GM04503 (cell line): ENCODE measurements at places on chromosomes 11 and 22.

DNA sequence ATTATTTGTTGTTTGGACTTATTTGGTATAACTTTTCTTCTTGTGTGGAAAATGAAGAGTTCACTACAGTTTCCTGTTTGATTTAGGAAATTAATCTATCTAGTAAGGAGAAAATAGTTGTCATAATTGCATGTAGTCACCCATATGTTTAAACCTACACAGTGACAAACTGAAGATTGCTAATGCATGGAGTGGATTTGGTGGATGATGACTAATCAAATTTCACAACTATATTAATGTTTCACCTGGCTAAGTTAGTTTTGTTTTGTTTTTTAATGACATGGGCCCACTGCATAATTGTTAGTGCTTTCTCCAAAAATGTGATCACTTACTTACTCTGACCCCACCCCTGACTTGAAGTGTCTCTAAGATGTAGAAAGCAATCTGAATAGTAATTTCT, 170.6 kb downstream of the DYNC2H1 start:
- no peak for DNase-seq

DNA sequence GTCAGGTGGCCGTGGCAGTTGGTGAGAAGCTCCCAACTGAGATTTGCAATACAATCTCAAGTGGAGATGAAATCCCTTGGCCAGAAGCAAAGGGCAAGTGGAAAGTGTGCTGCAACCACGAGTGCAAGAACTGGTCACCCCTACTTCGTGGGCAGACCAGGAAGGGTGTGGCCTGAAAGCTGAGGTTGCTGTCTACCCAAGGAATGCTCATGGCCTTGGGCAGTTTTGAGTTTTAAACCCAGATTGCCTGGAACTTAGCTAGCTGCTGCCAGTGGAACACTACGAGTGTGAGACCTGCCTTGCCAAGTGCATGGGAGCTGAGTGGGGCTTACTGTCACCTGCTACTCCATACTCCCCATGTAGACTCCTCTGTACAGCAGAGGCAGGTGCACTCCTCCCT, 113.3 kb upstream of the FAT3 start:
- DNase-seq = no peak

GRCh38 chr11:20962581-20962980, 293.2 kb downstream of the NELL1 start:
- DNase-seq = no peak

GRCh38 chr22:38467438-38467903, 425 bp upstream of the KDELR3 start:
- no peak for DNase-seq

DNA sequence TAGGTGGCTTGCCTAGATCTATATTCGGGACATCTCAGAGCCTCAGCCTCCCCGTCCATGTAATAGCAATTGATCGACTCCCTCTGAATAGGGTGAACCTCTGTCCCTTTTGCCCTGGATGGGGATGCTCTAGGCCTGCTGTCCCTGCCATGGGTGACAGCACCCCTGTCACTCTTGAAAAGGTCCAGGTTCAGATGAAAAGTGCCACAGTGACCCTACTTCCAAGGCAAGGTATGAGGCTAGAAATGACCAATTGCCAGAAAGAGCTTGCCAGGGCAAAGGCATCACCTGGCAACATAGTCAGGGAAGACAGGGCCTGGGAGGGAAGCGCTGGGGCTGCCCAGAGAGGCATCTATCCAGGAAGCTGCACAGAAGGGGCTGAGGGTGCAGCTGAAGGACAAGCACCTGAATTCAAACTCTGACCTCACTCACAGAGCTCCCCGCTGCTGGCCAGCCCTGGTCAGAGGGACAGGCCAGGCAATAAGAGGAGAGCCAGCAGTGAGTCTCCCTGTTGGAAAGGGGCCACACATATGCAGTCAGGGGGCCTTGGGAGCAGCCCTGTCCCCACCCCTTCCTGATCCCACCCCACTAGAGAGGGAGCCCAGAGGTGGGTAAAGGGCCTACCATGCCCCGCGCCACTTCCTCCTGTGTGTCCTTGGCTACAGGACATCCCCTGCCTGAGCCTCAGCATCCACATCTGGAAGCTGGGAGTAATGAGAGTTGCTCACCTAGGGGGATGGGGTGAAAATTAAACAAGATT, 9.0 kb upstream of the APOBEC3A start:
- no peak for DNase-seq

- no peak for DNase-seq
These were observed 29.8 kb downstream of the DUSP8 start for GRCh38 chr11:1542267-1542666.

- no peak for DNase-seq
These were observed 377 bp upstream of the NCF4 start for GRCh38 chr22:36860438-36860820.

- no peak for DNase-seq
These were observed 7.6 kb upstream of the FJX1 start for GRCh38 chr11:35610631-35611030.

DNA sequence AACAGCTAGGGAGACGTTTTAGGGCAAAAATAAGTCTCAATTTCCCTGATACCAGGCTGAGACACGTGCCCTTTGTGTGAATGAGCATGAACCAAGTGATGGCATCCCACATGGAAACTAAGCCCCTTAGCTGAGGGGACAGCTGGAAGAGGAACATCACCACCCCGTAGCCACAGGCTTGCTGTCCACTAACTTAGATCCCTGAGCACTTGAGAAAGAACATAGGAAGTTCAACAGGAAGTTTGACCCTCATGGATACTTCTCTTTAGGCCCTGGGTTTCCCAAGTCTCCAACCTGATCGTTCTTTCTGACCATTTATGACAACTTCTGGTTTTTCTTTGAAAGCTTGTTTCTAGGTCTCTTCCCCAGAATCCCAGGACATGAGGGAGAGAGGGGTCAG, 11.6 kb upstream of the CKAP5 start:
- DNase-seq = no peak

DNA sequence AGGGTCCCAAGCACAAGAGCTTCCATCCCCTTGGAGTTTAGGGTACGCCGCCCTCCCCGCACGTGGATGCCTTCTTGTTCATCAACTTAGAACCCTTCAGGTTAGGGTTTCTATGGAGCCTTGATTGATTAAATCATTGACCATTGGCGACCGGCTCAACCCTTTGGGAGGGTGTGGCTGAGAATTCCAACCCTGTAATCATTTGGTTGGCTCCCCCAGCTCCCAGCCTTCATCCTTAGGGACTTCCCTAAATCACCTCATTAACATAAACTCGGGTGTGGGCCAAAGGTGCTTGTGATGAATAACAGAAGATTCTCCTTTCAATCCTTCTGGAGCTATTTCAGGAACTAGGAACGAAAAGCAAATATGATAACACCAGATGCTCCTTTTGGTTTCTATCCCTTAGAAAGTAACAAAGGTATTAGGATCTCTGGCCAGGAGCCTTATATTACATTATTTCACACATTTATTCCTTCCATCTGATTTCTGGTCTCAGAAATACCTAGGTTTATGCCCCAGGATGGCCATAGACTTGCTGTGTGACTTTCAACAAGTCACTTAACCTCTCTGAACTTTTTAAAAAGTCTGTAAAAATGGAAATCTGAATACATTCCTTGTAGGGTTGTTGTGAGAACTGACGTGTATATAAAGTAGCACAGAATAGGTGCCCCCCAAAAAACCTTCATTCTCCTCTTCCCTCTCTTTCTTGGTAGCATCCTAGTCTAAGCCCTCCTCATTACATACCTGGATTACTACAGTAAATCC, 26.8 kb downstream of the MCHR1 start:
- DNase-seq = no peak

DNA sequence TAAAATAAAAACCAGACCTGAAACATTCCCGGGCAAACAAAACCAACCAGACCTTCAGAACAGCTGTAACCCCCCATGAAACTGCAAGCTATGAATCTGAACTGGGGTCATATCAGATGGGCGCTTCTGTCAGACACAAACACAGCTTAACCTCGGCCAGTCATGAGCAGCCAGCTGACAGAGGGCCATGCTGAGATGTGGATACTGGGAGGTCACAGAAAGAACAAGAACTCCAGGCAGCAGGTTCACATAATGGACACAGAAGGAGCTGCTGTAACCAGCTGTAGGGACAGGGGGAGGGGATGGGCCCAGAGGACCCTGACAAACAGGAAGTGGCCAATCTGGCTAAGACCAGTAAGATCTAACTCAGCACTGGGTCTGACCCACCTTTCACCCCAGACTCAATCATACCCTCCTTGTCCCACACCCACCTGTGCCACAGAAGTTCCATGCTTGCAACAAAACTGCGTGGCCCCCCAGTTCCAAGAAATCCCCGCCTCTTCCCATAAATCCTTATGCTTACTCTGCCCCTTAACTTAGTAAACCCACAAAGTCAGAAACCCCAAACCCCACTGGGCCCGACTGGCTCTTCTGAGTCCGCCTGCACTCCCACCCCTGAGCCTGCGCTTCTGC, 4.0 kb downstream of the APOL4 start:
- DNase-seq = no peak

DNA sequence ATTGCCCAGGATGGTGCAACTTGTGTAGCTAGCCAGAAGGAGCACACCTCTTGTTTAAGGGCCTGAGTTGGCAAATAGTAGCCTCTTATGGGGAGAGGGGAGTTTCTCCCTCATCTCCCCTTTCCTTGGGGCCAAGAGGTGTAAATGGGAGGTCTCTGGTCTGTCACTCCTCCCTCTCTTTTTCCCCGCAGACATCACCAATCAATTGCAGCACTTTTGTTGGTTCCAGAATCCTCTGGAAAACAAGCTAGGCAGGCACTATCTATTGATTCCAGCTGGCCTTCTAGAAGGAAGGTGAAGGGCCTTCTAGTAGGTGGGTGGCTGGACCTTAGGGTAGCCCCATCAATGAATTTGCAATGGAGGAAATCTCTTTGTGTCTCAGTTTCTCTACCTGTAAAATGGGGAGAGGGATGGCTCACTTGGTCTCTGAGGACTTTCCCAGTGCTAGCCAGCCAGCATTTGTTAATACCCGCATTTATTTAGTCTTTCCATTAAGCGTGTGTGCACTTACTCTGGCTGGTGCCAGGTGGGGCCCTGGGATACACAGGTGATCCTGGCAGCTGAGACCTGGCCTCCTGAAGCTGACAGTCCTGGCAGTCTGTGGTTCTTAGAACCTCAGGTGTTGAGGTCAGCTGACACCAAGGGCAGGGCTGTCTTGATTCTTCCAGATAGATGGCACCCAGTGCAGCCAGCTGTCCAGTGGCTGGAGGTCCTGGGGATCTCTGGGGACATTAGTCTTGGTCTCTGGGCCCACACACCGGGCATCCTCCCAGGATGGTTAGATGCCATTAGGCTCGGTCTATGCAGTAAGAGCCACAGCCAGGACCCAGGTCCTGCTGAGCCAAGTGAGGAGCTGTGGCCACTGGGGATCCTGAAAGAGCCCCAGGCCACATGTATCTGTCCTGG, 51.7 kb downstream of the TSPAN18 start:
- no peak for DNase-seq

DNA sequence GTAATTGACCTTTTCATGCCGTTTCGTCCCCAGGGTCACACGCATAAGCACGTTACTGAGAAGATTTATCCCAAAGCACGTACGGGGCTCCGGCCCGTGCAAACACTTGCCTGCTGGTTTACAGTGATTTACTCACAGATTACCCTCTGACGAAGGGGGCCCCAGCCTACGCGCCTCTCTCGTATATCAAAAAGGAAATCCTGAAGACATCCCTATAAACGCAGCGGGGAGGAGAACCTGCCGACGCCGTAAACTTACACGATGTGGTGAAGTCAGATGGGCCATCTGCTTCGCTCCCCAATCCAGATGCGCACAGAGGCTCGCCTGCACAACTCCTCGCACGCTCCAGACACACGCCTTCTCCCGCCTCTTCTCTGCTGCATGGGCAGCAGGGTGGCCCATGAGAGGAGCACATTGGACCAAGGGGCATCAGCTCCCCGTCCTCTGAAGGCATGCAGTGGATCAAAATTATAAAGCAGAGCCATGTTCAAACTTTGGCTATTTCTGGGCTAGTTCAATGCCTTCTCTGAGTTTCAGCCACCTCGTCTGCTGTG, 123.6 kb downstream of the MN1 start:
- no peak for DNase-seq

DNA sequence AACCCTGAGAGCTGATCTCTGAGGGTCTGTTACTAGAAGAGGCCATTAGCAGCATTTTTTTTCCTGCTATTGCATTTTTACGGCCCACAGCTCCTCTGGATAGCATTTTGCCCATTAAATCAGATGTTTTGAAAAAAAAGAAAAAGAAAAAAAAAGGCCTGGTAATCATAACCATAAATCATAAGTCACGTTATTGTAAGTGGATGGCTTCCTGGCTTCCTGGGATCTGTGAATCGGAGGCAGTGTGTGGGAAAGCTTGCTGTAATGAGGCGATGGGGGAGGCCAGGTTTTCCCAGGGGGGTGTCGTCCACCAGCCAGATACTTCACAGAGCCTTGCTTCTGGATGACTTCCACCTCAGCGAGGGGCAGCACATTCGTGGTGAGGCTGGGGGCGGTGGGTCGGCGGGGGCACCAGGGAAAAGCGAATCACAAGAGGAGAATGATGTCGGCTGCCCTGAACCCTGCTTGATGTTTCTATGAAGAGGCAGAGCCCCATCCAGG, 106.5 kb upstream of the SYT13 start:
- DNase-seq = no peak

DNA sequence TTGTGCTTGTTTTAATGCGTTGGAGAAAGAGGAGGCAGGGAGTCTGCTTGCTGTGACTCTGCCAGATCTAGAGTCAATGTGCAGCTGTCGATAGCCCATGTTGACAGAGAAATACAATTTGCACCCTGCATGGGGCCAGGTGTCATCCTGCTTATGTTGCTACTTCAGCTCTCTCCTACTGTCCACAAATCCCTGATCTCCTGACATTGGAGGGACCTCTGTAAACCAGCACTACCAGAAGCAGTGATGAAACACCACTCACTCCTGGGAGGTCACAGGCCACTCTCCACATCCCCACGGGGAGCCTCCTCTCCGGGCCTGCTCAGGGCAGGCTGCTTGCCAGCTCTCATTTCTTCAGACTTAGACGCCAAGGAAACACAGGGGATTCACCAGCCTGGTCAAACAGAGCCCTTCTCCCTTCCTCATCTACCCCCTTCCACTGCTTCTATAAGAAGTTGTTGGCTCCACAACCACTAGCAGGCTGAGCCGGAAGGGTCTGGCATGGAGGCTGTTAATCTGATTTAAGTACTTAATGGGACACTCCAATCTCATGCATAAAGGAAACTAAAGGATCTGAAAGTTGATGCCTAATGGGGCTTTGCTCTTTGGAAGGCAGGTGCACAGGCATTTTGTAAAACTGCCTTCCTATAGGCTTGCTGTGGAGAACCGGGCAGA, 29.9 kb upstream of the CSNK2A3 start:
- no peak for DNase-seq

DNA sequence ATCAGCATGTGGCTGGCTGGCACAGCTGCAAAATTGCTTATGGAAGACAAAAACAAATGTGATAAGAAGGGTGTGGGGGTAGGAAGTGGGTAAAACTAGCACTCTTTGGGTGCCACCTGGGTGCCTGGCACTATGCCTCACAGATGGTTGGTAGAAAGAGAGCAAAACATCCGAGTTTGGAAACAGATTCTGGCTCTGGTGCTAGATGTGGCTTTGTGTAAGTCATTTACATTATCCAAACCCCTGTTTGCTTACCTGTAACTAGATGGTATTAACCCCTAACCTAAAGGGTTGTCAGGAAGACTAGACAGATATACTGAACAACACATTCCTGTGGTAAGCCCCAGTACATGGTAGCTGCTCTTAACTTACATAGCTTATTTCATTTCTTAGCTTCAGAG, 905.6 kb downstream of the DLG2 start:
- DNase-seq = no peak
